HFFc6 (cell line): ENCODE measurements at places on chromosomes 7 and 10.

DNA sequence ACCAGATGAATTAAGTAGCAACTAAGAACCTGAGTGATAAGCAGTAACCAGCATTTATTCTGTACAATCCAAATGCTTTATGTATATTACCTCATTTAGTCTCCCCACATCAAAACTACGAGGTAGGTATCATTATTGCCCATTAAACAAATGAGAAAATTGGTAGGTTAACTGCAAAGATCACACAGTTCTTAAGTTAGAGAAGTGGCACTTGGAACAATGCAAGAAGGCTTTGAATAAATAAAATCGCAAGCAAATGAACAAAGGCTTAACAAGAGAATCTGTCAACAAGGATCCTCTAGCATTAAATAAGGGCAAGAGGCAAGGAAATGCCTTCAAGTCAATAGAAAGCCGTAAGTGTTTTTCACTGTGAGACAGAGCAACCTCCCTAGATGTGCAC lies 70.2 kb downstream of the USP6NL start:
- no peak for DNase-seq

- DNase-seq = no peak
Observed at GRCh38 chr10:83539528-83540308, 599.6 kb upstream of the GHITM start.

GRCh38 chr10:6211341-6211670 lies 8.6 kb downstream of the PFKFB3 start:
- no peak for DNase-seq

DNA sequence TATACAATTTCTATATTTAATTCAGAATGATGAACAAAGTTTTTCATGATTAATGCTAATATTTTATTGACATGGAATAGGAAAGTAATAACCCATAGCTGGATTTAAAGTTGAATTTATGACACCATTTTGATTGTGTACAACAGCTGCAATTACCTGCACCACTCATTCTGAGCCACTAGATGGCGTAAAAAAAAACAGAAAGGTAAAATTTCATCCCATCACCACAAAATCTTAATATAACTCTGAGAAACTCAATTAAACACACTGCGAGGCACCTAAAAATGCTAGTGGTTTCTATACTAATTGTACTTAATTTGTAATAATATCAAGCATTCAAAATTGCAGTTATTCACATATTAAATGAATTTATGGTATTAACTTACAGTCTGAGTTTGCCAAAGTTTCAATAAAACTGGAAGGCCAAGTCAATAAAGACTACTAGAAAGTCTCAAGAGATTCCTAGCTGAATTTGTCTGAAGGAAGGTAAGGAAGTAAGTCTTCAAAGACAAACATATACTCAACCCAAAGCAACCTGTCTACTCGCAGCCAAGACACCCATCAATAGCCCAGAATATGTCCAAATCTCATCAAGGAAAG lies 182.5 kb downstream of the SKAP2 start:
- DNase-seq = peak; percentile 13

- DNase-seq = no peak
Observed at GRCh38 chr7:87918740-87919139, 15.3 kb upstream of the ADAM22 start.

GRCh38 chr10:81013771-81014170 lies 476.1 kb downstream of the SH2D4B start:
- no peak for DNase-seq

- DNase-seq = no peak
Observed at GRCh38 chr10:108620821-108621534, 1302.3 kb downstream of the XPNPEP1 start.

DNA sequence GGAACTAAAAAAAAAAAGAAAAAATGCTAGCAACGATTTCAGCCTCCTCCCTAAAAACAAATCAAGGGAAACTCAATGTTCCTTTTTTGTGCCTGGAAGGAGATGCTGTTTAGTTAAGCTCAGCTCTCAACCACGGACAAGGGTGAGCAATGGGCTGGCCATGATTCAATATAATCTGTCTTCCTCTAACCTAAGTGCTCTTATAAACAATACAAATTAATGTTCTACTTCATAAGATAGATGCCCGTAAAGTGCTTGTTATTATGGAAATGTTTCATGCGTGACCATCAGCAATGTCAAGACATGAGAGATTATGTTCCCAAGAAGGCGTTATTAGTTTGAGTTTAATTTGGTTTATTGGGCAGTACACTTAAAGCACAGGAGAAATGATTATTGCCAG lies 320.3 kb downstream of the SFMBT2 start:
- no peak for DNase-seq

GRCh38 chr10:101965075-101965765 lies 90.8 kb downstream of the ARMH3 start:
- DNase-seq = no peak

GRCh38 chr10:63553031-63553430 lies 31.8 kb downstream of the REEP3 start:
- DNase-seq = peak; percentile 81

DNA sequence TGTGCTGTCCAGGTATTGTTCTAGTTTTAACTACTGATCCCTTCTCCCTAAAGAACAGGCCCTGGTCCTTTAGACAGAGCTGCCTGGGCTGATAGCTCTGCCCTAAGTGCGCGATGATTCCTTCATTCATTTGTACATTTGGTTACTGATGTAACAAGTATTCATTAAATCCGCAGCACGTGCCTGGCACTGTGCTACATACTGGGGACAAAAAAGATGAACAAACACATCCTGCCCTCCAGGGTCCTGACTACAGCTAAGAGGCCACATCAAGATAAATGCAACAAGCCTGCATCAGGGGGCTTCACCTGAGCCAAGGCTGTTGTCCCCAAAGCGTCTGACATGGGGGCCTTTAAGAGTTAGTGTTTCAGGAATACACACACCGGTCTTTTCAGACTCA lies 99.0 kb upstream of the PODXL start:
- DNase-seq = no peak

DNA sequence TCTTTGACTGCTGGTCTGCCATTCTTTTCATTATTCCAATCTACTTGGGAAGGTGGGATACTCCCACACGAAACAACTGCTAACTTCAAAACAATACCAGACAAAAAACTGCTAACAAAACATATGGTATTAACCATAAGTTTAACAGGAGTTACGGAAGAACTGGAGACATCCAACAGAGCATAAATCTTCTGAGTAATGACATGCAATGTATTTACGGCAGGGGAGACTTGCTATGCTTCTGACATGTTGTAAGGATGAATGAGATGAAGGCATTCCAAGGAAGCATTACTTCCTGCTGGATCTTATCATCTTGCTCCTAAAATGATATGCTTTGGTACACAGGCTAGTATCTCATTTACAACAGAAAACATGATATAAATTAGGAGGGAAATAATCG lies 85.8 kb downstream of the ZNF92 start:
- no peak for DNase-seq

DNA sequence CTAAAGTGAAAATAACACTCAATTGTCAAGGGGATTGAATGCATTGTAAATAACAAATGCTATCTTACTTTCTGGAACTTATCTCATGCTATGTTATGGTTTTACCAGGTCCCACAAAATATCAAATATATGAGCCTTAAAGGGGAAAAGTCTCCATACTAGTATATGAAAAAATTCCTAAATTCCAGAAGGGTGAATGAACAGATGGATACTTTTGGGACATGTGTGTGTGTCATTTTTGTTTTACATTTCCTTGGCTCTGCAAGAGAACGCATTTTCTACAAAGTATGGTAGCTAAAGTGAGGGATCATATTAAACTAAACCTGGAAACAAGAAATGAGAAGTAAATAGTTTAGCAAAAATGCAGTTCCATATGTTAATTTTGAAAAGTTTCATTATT lies 682.8 kb downstream of the INHBA start:
- DNase-seq = no peak

GRCh38 chr7:119351320-119351719 lies 921.7 kb upstream of the KCND2 start:
- DNase-seq = no peak

- DNase-seq = no peak
Observed at GRCh38 chr10:61343796-61344195, 109.4 kb downstream of the TMEM26 start.

DNA sequence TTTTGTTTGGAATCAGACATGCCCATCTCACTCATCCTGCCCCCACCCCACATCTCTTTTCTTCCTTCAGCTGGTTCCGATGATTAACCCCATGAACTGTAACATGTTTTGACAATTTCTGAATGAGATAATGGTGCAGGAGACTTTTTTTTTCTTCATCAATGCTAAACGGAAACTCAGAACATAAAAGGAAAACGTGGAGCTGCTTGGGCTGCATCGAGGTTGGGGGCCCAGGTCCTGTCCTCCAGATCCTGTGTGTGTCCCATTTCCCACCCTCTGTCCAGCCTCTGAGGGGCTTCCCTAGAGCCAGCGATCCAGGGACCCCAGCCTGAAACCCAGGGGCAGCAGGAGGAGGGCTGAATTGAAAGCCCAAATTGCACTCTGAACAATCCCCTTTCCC lies 263.8 kb upstream of the GRB10 start:
- no peak for DNase-seq

DNA sequence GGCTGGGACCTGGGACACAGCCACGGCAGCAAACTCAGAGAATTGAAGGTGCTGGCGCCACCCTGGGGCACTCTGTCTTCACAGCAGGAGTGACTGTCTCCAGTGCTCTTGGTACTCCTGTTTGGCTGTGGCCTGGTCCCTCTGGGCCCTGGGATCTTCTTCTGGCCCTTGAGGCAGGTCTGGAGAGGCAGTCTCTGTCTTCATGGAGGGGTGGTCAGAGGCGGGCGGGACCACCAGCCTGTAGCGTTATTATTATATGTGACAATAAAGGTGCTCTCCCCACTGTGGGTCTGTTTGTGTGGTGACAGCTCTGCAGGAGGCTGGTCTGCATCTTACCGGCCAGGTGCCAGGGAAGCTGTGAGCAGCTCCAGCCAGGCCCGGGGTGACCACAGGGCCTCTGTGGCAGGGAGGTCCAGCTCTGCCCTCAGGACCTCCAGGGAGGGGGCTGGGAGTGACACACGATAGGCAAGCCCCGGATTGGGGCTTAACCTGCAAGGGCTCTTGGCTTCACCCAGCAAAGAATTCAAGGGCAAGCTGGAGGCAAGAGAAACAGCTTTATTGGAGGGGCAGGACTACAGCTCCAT lies 70.3 kb downstream of the MYL10 start:
- no peak for DNase-seq

- no peak for DNase-seq
Observed at GRCh38 chr10:1011696-1012095, 14.0 kb downstream of the IDI2 start.

DNA sequence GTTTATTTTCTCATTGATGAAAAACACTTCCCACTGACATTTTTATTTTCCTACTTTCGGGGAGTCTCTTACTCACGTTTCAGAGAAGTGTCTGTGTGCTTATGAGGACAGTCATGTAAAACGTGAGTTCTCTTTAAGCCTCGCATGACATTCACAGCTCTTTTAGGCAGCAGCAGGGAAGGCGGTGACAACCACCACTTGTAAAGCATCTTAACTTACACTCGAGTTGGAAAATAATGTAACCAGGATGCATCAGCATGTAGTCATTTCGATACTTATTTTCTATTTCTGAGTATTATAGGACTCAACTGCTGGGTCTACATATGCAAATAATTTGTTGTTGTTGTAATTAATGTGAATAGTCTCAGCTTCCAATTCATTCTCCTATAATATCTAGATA lies 153.6 kb downstream of the SEMA3D start:
- no peak for DNase-seq

DNA sequence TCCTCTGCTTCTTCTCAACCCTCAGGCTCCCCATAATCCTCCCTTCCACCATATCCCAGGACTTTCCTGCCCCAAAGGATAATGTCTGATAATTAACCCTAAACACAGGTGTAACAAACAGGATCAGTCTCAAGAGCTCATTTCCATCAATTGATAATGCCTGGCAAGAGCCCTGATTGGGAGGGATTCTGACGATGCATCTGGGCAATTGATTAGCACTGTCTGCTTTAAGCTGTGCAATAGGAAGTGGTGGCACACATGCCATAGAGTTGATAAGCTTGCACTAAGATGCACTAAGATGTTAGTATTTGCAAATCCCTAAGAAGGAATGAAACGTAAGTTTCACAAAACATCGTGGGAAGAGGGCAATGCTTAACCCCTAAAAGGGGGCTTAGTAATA lies 27.4 kb upstream of the EGR2 start:
- DNase-seq = no peak

DNA sequence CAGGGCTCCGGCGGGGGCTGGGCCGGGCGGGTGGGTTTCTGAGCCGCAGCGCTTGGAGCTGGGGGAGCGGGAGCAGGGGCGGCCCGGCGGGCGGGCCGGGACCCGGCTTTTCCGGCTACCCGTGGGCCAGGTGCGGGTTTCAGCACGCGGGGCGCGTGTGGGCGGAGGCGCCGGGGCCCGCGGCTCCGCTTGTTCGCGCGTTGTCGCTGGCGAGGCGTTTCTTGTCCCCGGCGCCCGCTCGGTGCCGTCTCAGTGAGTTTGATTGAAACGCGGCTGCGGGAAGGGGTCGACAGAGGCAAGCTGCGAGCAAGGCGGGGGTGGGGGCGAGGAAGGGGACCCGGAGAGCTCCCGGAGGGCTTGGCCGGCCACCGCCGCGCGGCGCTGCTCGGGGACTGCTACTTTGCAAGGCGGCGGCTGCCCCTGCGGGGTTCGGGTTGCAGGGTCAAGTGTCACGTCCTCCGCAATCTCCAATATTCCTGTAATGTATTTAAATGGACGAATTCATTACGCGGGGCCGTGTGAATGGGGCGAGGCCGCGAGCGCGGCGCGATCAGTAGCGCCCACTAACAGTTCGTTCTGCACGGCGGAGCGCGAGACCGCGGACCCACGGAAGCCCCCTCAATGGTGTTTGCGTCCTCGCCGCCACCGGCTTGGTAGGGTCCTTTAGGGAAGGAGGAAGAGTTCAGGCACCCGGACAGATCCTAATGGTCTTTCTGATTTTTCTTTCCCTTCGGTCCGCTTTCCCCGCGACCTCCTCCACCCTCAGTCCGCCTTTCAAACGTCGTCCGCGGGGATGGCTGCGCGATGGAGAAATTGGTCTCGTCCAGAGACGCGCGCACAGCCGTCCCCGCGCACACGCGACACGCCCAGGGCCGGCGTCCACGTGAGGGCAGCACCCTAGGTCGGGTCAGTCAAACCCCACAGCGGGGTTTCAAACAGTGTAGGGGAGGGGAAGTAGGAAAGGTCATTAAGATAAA lies 76.9 kb downstream of the INSIG1 start:
- no peak for DNase-seq

GRCh38 chr10:85848756-85849155 lies 517.8 kb downstream of the GRID1 start:
- no peak for DNase-seq

DNA sequence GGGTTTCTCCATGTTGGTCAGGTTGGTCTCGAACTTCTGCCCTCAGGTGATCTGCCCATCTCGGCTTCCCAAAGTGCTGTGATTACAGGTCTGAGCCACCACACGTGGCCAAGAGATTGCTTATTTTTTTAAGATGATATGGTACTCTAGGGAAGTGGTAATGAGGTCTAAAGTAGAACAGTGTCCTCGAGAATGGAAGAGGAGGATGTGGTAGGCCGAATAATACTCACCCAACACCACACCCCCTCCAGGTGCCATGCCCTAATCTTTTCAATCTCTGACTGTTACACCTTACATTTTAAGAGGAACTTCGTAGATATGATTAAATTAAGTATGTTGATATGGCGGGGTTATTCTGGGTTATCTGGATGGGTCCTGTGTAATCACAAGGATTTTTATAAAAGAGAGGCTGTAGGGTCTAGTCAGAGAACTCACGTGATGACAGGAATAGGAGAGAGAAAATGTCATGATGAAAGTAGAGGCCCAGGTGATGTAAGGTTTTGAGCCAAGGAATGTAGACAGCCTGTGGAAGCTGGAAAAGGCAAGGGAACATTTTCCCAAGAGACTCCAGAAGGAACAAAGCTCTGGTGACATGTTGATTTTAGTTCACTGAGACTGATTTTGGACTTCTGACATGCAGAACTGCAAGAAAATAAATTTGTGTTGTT lies 29.5 kb downstream of the CDK13 start:
- DNase-seq = no peak

- peak; percentile 52 for DNase-seq
Observed at GRCh38 chr10:43093423-43094076, 16.7 kb downstream of the RET start.
